Stomach (tissue), 19 donors: ENCODE measurements at places on chromosomes 13 and 19. TPM values are rescaled to one million over a fixed set of nuclear protein-coding genes. Genes with fewer than 3 reads are reported as not detected.

The SPHK2 gene
- polyA plus RNA-seq = 19.9 TPM

The ZNF728 gene
- polyA plus RNA-seq = not detected

The ZMYM5 gene
- 6.1 TPM for polyA plus RNA-seq

The PEAK3 gene
- polyA plus RNA-seq = not detected

The SLC7A10 gene
- polyA plus RNA-seq = not detected

The ZNF724 gene
- polyA plus RNA-seq = not detected

The OXGR1 gene
- not detected for polyA plus RNA-seq

The NALCN gene
- polyA plus RNA-seq = 0.56 TPM

GRCh38 chr19:13055213-13056051 lies 47.2 kb downstream of the LYL1 start:
- H3K36me3 ChIP-seq = no peaks in the 10 kb centered on the region
- no peak overlapping the region for H3K4me3 ChIP-seq
- peaks cover 97% of the 10 kb centered on the region for H3K4me1 ChIP-seq
- H3K27ac ChIP-seq = peak overlapping the region; percentile 91

DNA sequence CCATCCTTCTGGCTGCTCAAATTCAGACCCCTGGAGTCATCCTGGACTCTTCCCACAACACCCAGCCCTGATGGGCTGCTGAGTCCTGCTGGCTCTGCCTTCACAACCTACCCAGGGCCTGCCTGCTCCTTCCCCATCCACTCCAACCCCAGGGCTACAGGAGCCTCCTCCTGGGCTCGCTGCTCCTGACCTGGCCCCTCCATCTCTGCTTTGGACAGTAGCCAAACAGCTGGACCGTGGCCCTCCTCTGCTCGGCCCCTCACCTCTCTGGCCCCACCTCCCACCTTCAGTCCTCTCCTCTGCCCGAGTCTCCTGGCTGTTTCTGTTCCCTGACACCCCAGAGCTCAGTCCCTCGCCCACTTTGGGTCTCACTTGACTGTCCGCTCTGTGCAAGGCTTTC lies 66.7 kb downstream of the CEBPG start:
- H3K27me3 ChIP-seq = no peaks in the 10 kb centered on the region
- DNase-seq = no peak
- peaks cover 16% of the 10 kb centered on the region for H3K36me3 ChIP-seq
- no peak overlapping the region for H3K27ac ChIP-seq
- no peak overlapping the region for H3K4me3 ChIP-seq
- H3K4me1 ChIP-seq = no peaks in the 10 kb centered on the region

DNA sequence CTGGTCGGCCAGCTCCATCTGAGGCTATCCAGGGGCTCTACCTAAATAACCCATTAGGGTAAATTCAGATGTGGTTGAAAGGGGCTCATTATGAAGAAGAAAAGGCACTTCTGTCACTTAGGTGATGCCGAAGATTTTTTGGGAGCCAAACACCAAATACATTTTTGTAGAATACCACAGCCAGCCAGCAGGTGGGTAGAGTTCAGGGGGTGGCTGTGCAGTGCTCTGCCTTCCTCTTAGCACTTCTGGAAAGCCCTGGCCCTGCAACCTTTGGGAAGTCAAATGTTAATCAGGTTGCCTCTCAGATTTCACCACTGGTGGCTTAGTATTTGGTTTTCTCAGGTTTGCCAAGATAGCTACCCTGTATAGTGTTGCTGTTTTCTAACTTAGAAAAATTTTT lies 18.5 kb upstream of the GPR18 start:
- no peak for DNase-seq
- H3K4me1 ChIP-seq = peaks cover 4% of the 10 kb centered on the region
- H3K36me3 ChIP-seq = peaks cover 16% of the 10 kb centered on the region
- no peak overlapping the region for H3K4me3 ChIP-seq
- no peaks in the 10 kb centered on the region for H3K27me3 ChIP-seq

GRCh38 chr13:48411147-48411794 lies 1.6 kb downstream of the LPAR6 start:
- H3K36me3 ChIP-seq = no peaks in the 10 kb centered on the region
- H3K27ac ChIP-seq = peak overlapping the region; percentile 57
- H3K4me1 ChIP-seq = no peaks in the 10 kb centered on the region
- no peaks in the 10 kb centered on the region for H3K27me3 ChIP-seq
- peak overlapping the region; percentile 47 for H3K4me3 ChIP-seq

- DNase-seq = no peak
- no peaks in the 10 kb centered on the region for H3K4me1 ChIP-seq
- no peaks in the 10 kb centered on the region for H3K27me3 ChIP-seq
- H3K4me3 ChIP-seq = no peak overlapping the region
Observed at GRCh38 chr19:21709464-21709863, 57.9 kb downstream of the ZNF100 start.

DNA sequence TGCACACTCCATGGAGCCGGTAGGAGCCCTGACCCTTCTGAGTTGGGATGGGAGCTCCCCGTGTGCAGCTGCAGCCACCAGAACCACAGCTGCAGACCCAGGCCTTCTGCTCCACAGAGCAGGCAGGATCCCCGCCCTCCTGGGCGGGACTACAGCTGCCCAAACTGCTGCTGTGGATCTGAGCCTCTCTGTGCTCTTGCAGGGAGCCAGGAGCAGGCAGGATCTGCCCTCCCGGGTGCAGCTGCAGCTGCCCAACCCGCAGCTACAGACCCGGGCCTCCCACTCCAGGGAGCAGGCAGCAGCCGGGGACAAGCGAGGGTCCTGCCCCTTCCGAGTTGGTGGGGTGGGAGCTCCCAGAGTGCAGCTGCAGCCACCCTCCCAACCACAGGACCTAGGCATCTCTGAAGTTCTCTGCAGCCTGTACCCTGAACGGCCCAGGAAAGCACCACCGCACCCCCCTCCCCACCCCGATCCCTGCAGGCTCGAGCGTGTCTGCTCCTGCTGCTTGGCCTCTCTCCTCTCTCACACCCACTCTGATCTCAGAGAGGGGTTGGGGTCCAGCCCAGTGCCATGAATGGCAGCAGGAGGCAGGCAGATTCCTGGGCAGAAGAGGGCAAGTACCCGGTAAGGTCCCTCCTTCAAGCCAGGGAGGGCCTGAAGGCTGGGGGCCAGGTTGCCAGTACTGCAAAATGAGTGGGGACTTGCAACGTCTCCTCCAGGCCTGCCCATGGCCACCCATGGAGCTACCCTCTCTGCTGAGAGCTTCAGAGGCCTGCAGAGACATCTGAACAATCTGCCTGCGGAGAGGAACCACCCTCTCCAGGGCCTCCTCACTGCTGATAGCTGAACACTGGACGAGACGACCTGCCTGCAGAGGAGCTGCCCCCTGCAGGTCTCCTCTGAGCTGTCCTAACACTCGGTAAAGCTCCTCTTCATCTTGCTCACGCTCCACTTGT lies 16.4 kb upstream of the EMP3 start:
- no peak for DNase-seq
- no peaks in the 10 kb centered on the region for H3K36me3 ChIP-seq
- H3K4me1 ChIP-seq = no peaks in the 10 kb centered on the region

GRCh38 chr13:24868874-24869273 lies 104.9 kb downstream of the RNF17 start:
- no peaks in the 10 kb centered on the region for H3K4me1 ChIP-seq
- no peak for DNase-seq
- peaks cover 6% of the 10 kb centered on the region for H3K27me3 ChIP-seq
- no peak overlapping the region for H3K27ac ChIP-seq
- H3K4me3 ChIP-seq = no peak overlapping the region
- H3K36me3 ChIP-seq = no peaks in the 10 kb centered on the region

- peak; percentile 59 for DNase-seq
- peaks cover 59% of the 10 kb centered on the region for H3K36me3 ChIP-seq
- peak overlapping the region; percentile 86 for H3K27ac ChIP-seq
- H3K4me1 ChIP-seq = peaks cover 12% of the 10 kb centered on the region
Observed at GRCh38 chr19:11203194-11204075, 6.1 kb upstream of the KANK2 start.

GRCh38 chr13:33999811-34000605 lies 182.1 kb downstream of the RFC3 start:
- H3K36me3 ChIP-seq = no peaks in the 10 kb centered on the region
- no peak for DNase-seq
- no peak overlapping the region for H3K27ac ChIP-seq
- H3K4me3 ChIP-seq = no peak overlapping the region

- no peaks in the 10 kb centered on the region for H3K36me3 ChIP-seq
- no peak overlapping the region for H3K27ac ChIP-seq
- H3K4me3 ChIP-seq = no peak overlapping the region
Observed at GRCh38 chr13:28128926-28129325, 9.4 kb upstream of the PAN3 start.

GRCh38 chr13:78078168-78078567 lies 159.5 kb upstream of the EDNRB start:
- no peaks in the 10 kb centered on the region for H3K36me3 ChIP-seq
- no peak overlapping the region for H3K4me3 ChIP-seq
- H3K27ac ChIP-seq = no peak overlapping the region
- H3K27me3 ChIP-seq = no peaks in the 10 kb centered on the region

DNA sequence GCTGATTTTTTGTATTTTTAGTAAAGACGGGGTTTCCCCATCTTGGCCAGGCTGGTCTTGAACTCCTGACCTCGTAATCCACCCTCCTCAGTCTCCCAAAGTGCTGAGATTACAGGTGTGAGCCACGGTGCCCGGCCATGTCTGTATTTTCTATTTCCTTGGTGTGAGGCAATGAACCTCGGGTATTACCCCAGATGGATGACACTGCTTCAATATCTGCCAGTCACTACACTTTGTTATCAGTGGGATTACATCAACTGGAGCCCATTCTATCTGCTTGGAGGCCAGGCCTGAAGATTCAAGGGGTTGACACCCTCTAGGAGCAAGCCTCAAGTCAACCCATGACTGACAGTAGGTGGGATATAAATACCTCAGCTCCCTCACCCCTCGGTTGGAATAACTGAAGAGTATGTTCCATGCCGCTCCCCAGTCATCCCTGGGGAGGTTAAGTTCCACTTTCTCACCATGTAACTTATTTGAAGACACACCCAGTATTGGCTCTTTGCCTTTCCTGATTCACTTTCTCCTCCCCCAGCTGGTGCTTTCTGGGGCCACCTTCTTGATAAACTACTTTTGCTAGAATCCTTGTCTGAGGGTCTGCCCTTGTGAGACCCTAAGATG lies 992 bp upstream of the ADGRE1 start:
- H3K27ac ChIP-seq = no peak overlapping the region
- no peak overlapping the region for H3K4me3 ChIP-seq
- H3K36me3 ChIP-seq = no peaks in the 10 kb centered on the region
- H3K27me3 ChIP-seq = peaks cover 3% of the 10 kb centered on the region

DNA sequence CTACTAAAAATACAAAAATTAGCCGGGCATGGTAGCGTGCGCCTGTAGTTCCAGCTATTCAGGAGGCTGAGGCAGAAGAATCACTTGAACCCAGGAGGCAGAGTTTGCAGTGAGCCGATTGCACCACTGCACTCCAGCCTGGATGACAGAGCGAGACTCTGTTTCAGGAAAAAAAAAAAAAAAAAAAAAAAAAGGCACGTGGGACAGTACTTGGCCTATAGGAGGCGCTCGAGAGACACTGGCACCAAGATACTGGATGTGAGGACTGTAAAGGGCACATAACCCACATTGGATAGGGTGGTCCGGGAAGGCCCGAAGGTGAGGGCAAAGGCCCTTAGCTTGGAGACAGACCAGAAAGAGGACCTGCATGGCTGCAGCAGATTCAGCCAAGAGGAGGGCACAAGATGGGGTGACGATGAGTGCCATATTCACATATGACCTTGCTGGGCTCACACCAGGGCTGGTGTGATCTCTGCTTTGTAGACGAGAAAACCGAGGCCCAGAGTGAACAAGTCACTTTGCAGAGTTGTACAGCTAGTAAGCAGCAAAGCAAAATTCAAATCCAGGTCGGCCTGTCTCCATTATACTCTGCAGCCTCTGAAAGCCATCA lies 89.4 kb downstream of the DPF1 start:
- H3K27me3 ChIP-seq = no peaks in the 10 kb centered on the region
- DNase-seq = peak; percentile 27
- no peak overlapping the region for H3K4me3 ChIP-seq
- H3K4me1 ChIP-seq = no peaks in the 10 kb centered on the region

- H3K4me3 ChIP-seq = no peak overlapping the region
- no peak for DNase-seq
- H3K36me3 ChIP-seq = no peaks in the 10 kb centered on the region
Observed at GRCh38 chr13:45328661-45329111, 12.3 kb downstream of the TPT1 start.

- no peaks in the 10 kb centered on the region for H3K27me3 ChIP-seq
- no peak for DNase-seq
- H3K4me3 ChIP-seq = no peak overlapping the region
- H3K36me3 ChIP-seq = no peaks in the 10 kb centered on the region
Observed at GRCh38 chr13:110008816-110009215, 222.4 kb upstream of the IRS2 start.

DNA sequence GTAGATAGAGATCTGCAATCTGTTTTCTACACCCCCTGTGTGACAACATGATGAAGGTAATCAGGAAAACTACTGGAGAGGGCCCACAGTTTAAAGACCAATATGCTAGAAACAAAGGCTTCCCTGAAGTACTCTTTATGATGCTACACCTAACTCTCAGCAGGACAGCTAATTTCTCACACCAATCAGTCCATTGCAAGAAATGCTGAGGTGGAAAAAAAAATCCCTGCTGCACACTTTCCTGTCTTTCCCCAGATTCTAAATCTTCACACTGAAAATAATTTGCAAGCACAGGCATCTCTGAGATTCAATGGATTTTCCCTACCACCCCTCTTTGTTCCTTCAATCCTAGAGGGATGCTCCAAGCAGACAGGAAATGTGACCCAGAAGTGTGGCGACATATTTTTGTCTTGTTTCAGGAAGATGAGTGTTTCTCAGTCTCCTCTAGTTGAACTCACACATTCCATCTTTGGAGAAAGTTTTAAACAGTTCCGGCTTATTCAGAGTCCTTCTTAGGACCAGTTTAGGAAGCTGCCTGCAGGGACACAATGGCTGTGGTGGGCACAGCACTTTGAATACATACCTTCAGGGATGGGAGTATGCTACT lies 671.6 kb downstream of the DIAPH3 start:
- no peak overlapping the region for H3K4me3 ChIP-seq
- no peak overlapping the region for H3K27ac ChIP-seq
- H3K4me1 ChIP-seq = peaks cover 17% of the 10 kb centered on the region
- H3K27me3 ChIP-seq = no peaks in the 10 kb centered on the region

DNA sequence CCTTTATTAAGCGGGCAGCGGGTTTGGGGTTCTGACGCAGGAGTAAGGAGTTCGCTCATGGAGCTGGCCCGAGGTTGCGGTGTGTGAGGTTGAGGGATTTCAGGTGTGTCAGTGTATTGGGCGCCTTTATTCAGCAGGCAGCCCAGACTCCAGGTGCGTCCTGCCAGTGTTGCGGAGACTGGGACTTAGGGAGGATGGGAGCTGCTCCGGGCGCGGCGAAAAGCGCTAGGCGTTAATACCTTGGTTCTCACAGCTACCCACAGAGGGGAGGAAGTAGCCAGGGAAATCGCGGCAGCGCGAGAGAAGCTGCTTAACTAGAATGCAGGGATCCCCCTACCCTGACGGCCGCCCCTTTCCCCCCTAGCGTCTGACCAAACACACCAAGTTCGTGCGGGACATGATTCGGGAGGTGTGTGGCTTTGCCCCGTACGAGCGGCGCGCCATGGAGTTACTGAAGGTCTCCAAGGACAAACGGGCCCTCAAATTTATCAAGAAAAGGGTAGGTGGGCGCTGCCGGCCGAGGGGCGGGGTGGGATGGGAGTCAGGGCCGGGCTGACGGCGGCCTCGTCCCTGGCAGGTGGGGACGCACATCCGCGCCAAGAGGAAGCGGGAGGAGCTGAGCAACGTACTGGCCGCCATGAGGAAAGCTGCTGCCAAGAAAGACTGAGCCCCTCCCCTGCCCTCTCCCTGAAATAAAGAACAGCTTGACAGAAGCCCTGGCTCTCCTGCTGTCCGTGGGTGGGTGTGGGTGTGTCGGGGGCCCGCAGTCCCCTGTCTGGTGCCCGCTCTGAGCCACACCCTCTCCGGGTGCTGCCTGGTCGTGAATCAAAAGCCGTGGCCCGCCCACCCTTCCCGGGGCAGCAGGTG lies 1.1 kb downstream of the RPL36 start:
- peak; percentile 66 for DNase-seq
- peaks cover 48% of the 10 kb centered on the region for H3K36me3 ChIP-seq
- H3K4me3 ChIP-seq = peak overlapping the region; percentile 88
- no peaks in the 10 kb centered on the region for H3K27me3 ChIP-seq
- peaks cover 47% of the 10 kb centered on the region for H3K4me1 ChIP-seq
